ENCODE measurements at places on chromosomes 3 and 15. TPM values are rescaled to one million over a fixed set of nuclear protein-coding genes. Genes with fewer than 3 reads are reported as not detected.

The RBP2 gene
- not detected for polyA plus RNA-seq

DNA sequence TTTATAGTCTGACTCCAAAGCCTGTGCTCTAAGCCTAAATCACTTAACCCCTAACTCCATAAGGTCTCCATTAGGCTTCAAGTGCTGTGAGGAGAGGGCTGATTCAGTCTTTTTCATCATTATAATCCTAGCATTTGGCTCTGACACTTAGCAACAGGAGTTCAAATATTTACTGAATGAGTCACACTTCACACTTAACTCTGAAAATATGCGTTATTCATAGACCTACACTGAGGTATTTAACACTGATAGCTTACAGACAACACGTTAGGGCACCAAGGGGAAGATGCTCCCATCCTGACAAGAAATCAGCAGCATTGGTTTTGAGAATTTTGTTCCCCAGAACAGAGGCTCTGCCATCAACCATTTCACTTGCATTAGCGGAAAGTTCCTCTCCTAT, 53.5 kb downstream of the MSL2 start:
- no peak for DNase-seq

GRCh38 chr15:91947683-91948608, 94.4 kb downstream of the SLCO3A1 start:
- no peak for DNase-seq

The C3orf85 gene
- polyA plus RNA-seq: not detected

DNA sequence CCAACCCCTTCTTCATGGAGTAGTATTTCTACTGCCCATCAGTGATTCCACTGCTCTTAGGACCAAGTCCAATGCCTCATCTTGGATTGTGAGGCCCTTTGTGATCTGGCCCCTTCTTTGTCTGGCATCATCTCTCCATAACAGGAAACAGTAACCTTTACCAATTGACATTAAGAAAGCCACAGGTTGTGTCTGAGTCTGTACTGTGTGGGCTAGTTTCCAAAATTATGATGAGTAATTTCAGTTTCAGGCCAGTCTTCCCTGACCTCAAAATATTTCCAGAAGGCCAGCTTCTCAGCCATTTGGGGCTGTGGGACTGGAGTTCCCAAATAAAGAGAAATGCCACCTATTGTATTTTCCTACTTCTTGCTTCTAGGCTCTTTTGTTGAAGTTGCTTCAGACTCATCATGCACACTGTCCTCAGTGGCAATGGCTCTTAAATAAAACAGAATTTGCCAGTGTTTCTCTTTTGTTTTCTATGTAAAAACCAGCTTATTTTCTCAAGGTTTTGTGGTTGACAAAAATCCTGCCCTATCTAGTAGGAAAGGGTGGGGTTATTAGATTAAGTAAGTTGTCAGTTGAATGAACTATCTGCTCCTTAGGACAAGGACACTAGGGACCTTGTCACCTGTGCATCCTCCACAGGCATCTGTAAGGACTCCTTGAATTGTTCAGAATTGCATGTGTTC, 47.0 kb upstream of the ACKR4 start:
- no peak for DNase-seq

- no peak for DNase-seq
Observed at GRCh38 chr3:15659254-15659975, 57.9 kb downstream of the BTD start.

DNA sequence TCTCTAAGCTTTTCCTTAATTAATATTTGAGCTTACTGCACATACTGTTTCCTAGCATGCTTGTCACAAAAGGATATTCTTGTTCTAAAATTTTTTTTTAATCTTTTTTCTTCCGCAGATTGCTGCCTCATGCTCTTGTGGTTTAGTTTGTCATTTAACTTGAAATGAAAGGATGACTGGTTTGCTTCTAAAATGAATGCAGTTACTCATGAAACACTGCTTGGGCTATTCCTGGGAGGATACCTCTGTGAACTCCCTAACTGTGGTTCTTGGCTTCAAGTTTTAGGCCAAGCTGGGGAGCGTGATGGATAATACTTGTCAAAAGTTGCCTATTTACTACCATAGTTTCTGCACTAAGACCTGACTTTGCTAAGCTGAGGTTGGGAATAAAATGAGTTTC, 64.0 kb downstream of the USP13 start:
- no peak for DNase-seq

DNA sequence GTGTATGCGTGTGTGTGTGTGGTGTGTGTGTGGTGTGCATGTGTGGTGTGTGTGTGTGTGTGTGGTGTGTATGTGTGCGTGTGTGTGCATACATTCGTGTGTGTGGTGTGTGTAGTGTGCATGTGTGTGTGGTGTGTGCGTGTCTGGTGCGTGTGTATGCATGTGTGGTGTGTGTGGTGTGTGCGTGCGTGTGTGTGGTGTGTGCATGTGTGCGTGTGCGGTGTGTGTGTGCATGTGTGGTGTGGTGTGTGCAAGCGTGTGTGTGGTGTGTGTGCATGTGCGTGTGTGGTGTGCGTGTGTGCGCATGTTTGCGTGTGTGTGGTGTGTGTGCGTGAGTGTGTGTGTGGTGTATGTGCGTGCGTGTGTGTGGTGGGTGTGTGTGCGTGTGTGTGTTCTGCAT, 210.4 kb downstream of the LRTM1 start:
- DNase-seq: no peak

DNA sequence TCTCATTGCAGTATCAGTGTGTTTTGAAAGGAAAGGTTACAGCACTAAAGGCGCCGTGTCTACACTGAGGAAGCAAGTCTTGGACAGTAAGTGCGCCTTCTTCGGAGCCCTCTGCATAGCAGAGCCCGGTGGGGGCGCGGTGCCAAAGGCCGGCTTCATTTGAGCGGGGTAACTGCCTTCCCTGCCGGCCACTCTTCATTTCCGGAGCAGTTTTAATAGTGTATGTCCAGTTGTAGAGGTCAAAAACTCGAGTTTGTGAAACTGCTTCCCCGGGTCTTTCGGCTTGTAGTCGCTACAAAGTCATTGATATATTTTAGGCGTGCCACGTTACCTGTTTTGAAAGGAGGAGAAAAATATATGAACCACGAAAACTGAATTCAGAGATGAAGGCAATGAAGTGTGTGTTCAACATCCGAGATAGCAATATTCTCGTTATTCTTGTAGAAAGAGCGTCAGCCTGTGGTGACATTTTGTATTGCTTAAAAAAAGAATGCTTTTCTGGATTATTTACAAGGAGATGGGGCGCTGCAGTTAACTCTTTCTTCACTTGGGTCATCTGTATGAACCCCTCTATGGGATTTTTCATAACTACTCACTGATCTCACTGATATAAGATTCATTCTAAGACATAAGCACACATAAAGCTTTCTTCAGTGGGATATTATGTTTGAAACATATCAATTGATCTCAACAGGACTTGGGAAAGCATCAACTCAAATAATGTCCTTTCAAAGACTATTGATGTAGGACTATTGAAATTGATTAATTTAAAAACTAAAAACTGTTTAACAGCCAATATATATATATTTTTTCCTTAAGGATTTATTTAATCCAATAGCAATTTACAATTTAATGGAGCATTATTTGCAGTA, 3.0 kb downstream of the ALCAM start:
- peak; percentile 63 for DNase-seq

GRCh38 chr3:118927449-118927848, 107.2 kb downstream of the IGSF11 start:
- DNase-seq: no peak

GRCh38 chr3:188802645-188803044, 369.1 kb upstream of the TPRG1 start:
- no peak for DNase-seq

The GP5 gene
- polyA plus RNA-seq: 0.27 TPM

- peak; percentile 20 for DNase-seq
Observed at GRCh38 chr3:140206196-140207040, 271.4 kb downstream of the CLSTN2 start.

The LSMEM2 gene
- polyA plus RNA-seq: 8.2 TPM

GRCh38 chr15:96052572-96053030, 277.9 kb upstream of the NR2F2 start:
- no peak for DNase-seq

- no peak for DNase-seq
Observed at GRCh38 chr3:160128056-160128455, 97.2 kb upstream of the C3orf80 start.

- no peak for DNase-seq
Observed at GRCh38 chr3:192825657-192826200, 91.9 kb downstream of the MB21D2 start.

DNA sequence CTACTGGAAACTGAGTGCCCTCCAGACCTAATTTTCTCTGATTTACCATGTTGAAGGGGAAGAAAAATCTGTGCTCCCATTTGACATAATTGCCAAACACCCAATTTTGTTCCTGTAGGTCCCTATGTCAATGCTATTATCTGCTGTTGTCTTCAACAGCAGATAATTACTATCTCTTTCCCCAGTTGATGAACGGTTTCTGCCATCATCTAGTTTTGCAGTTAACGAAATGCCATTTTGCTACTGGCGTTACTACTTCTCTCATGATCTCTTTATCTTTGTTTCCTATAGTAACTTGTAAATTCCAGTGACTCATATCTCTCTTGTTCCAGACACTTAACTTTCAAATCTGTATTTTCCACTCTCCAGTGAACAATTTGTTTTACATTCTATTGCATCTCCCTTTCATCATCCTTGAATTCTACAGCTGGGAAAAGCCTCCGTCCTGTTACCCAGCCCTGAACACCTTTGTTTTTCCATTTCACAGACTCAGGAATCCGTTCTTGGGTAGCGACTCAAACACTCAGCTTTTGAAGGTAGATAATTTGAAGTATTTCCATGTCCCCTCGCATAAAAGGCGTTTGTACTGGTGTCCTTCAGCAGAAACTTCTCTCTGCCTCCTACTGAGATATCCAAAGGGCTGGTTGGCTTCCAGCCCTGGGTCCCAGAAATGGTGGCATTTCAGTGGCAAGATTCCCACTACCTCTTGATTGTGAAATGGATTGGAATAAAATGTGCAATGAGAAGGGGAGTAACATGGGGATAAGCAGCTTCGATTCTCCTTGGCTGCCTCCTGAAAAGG, 111.7 kb downstream of the FOXB1 start:
- no peak for DNase-seq

DNA sequence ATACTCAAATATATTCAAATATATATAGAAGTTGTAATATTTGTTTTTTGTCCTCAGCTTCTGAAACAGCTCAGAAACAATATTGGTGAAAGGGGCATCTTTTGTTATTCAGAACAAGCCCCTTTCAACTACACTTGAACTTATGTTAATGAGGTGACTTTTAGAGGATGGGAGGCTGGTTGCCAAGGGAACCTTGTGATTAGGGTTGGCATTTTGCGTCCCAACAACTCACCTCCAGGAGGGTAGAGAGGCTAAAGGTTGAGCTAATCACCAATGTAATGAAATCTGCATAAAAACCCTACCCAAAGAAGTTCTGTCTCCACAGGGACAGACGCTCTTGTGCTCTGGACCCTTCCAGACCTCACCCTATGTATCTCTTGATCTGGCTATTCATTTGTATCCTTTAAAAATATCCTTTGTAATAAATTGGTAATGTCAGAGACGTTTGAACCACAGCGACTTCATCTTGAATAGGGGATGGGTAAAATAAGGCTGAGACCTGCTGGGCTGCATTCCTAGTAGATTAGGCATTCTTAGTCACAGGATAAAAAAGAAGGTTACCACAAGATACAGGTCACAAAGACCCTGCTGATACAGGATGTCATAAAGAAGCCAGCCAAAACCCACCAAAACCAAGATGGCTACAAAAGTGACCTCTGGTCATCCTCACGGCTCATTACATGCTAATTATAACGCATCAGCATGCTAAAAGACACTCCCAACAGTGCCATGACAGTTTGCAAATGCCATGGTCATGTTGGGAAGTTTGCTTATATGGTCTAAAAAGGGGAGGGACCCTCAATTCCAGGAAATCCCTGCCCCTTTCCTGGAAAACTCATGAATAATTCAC, 111.1 kb downstream of the FMN1 start:
- no peak for DNase-seq

The KNG1 gene
- not detected for polyA plus RNA-seq

DNA sequence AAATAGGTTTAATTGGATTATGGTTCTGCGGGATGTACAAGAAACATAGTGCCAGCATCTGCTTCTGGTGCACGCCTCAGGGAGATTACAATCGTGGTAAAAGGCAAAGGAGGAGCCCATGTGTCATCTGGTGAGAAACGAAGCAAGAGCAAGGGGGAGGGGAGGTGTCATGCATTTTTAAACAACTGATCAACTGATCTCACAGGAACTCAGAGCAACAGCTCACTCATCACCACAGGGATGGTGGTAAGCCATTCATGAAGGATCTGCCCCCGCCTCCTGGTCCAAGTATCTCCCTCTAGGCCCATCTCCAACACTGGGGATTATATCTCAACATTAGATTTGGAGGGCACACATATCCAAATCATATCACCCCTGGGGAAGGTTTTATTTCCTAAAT, 42.1 kb upstream of the FGF7 start:
- DNase-seq: no peak

The SYNM gene
- 105 TPM for polyA plus RNA-seq

DNA sequence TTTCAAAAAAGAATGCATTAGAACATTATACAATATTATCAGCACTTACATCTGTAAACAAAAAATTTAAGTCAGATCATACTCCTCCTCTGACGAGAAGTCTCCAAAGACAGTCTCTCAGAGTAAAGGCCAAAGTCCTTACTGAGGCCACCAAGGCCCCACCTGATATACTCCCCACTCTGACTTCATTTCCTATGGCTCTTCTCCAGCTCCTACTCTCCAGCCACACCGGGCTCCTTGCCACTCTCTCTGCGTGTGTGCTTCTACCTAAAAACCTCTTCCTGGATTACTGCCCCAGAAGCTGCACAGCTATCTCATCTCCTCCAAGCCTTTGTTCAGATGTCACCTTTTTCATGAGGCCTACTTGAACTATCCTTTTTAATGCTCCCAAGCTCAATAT, 5.0 kb downstream of the DCP1A start:
- no peak for DNase-seq

DNA sequence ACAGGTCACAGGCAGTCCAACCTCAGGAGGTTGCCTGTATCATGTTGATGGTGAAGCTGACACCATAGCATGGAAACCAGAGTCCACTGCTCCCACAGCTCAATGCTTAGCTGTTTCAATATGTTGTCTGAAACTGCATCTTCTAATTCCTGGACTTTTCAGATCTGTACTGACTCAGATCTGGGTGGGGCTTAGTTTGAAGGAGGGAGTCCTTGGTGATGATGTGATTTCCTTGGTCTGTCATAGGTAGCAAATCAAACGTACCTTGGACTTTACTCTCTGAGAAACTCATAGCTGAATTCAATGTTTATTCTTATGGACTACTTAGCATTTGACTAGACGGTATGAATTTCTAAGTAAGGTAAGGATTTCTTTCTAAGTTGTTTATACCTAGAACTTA, at the start of gene HHLA2:
Gene HHLA2, plus strand, starts transcription at position 310 of the 400 bp plus-strand sequence. CDS start 55,266 bp downstream, outside the sequence.
- no peak for DNase-seq

DNA sequence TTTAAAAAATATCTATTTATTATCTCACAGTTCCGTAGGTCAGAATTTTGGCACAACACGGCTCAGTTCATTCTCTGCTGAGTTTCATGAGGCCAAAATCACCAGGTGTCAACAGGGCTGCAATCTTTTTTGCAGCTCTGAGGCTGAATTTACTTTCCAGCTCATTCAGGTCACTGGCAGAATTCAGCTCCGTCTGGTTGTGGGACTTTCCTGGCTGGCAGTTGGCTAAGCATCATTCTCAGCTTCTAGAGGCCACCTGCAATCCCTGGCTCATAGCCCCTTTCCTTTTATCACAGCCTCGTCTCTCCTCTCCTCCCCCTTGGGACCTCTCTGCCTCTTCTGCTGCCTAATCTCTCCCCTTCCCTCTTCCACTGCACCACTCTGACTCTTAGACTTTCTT, 174.0 kb upstream of the WNT5A start:
- no peak for DNase-seq
